NCI-H82 (cell line): ENCODE measurements at places on chromosomes 7 and 10.
A peak's percentile ranks its signal among the peaks of the same experiment; 100 is the strongest.

- DNase-seq, result no peak
These were observed 28.2 kb downstream of the SFR1 start for GRCh38 chr10:104150139-104150538.

- no peak for DNase-seq
These were observed 60.4 kb upstream of the DUSP5 start for GRCh38 chr10:110437351-110437605.

- no peak for DNase-seq
These were observed 50.5 kb downstream of the SPOCK2 start for GRCh38 chr10:72037811-72038210.

GRCh38 chr7:2688409-2689342 is 674 bp downstream of the AMZ1 start:
- no peak for DNase-seq

- DNase-seq, result peak; percentile 85
These were observed 11.4 kb downstream of the ATG9B start for GRCh38 chr7:151012911-151013347.

DNA sequence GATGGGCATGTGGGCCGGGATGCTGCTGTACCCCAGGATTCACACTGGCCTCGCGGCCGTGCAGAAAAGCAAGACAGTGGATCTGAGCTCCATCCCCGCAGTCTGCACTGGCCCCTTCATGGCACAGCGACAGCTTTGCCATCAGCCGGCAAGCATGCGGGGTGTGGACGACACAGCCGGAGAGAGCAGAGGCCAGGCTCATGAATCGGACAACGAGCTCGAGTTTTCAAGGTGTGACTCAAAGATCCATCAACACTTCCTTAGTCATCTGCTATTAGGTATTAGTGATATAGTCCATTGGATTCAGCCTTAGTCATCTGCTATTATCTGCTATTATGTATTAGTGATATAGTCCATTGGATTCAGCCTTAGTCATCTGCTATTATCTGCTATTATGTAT is 254.7 kb downstream of the KLF6 start:
- no peak for DNase-seq

- DNase-seq, result peak; percentile 86
These were observed at the start of gene RELN for GRCh38 chr7:103989200-103989784. Gene RELN (minus strand): TSS chr7:103989658. CDS start chr7:103989356, 302 bp downstream.

- DNase-seq, result no peak
These were observed 475.5 kb downstream of the NXPH1 start for GRCh38 chr7:8908889-8909288.
